ENCODE measurements at places on chromosomes 6 and 20.

- no peak for DNase-seq
Observed at GRCh38 chr20:14114065-14114704, 118.9 kb downstream of the MACROD2 start.

DNA sequence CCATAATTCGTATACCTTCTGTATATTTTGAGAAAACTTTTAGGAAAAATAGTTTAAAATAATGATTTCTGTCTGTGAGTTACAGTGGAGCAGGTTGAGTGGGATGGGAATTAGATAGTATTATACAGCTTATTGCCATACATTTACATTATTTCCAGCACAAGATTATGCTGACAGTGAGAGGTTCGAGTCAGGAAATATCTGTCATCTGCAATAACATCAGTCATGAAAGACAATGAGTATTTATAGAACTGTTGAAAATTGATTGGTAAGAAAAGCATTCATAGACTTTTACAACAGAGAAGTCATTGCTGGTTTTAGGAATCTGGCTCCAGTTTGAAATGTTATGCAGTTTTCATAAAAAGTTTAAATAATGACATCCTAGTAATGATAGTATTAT lies 45.9 kb downstream of the FAM135A start:
- no peak for DNase-seq

GRCh38 chr6:156620331-156620730 lies 156.8 kb upstream of the ARID1B start:
- no peak for DNase-seq

DNA sequence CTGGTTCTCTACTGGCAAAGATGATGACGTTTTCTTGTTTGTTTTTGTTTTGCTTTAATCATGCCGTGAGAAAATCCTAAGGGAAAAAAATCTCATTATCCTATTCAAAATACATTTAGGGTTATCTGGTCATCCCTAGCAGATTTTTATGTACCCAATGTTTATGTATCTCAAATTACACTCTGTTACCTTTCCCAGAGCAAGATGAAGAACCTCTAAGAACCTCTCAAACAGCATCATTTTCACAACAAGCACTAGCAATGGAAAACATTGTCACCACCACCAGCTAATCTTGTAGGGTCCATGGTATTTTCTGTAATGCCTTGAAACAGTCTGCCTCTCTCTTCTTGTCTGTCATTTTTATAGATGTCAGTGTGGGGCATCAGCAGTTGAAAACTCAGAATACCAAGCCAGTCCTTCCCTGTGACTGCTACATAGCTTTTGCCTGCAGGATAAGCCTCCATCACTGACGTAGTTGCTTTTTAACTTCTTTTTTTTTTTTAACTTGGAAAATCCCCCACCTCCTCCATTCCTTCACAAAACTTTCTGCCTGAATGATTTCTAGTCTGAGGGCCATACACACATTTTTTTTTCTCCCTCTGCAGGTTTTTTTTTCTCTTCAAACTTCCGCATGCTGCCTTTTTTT lies 2.4 kb upstream of the SNAP25 start:
- DNase-seq = no peak

DNA sequence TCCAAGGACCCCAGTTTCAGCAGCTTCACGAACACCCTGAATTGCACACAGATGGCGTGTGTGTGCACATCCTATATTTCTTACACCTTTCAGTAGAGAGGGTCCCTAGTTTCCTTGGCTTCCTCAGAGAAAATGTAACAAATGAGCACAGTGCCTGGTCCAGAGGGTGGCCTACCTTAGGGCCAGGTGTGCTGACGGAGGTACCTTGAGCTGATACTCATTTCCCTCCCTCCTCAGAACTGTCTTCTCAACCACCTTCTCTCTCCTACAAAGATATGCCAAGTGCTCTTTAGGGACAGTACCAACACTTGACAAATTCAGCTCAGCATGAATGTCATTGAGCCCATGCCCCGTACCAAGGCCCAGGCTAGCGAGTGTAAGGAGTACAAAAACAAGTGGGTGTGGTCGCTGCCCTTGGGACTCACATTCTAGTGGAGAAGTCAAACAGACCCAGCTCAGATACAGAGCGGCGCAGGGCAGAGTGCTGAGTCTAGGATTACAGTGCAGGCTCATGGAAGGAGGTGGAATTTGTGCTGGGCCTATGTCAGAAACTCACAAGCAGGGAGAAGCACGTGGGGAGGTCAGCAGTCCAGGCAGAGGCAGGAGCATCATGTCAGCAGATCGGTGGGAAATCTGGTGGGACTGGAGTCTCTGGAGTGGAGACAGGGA lies 9.6 kb upstream of the BPHL start:
- no peak for DNase-seq

Measured in T-helper 17 cell (primary cell).